ENCODE measurements at places on chromosomes 3 and 15.

- DNase-seq: no peak
Measured at GRCh38 chr3:184795522-184796190, 16.3 kb upstream of the VPS8 start.

DNA sequence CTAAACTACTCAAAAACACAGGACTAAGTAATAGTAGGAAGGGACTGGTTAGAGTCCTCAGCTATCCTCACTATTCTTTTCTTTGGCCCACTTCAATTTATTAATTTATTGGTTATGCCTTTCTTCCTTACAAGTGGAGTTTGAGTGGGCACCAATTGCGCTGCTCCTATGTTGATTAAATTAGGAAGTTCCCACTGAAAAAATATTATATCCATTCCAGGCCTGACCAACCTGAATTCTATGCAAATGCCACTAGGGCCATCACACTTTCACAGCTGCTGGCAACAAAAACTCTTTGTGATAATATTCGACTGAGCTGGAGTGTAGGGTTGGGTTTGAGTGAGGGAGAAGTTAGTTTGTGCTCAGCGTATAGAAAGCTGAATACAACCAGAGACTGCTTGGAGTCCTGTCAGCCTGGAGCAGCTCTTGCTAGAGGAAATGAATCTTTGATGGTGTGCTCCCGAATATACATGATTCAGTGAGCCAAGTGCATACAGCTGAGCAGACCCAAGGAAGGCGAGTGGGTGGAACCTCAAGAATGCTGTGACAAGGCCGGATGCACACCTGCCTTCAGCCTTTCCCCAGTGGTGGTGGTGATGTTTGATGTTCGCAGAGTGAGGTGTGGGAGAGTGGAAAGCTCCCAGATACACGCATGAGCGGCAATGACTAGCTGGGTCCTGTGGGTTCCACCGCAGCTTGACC lies 1.5 kb downstream of the ARHGEF3 start:
- peak; percentile 50 for DNase-seq

GRCh38 chr15:57550640-57551039 lies 41.1 kb upstream of the MYZAP start:
- DNase-seq: no peak

DNA sequence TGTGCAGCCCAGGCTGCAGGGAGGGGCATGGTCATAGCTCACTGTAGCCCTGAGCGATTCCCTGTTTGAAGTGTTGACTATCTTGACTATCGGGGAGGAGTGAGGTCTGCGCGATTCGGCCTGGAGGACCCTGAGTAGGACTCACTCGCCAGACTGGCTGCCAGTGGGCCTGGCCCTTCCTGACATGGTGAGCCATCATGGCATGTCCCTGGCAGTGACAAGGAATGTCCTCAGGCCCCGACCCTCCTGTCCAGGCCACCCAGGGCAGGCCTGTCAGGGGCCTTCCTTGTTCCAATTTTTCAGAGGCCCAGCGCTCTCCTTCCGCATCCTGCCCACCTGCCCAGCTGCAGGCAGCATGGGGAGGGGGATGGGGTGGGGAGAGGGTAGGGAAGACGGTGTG lies 5.2 kb upstream of the OCA2 start:
- no peak for DNase-seq

- no peak for DNase-seq
Measured at GRCh38 chr3:13844286-13844685, 35.6 kb downstream of the WNT7A start.

DNA sequence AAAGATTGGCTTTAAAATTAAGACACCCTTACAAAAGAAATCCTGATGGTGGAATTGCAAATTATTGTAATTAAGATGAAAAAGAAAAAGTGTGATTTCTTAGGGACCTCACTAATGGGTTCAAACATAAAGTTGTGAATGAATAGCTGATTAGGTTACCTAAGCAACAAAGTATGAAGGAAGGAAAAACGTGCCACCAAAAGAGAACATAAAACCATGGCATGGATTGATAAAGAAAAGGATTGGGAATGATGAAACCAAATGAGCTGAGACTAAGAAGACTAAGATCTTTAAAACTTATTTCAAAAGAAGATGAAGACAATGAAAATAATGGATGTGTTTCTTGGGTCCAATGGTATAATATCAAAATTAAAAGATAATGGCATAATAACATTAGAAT lies 32.2 kb upstream of the GUCA1C start:
- no peak for DNase-seq

- DNase-seq: no peak
Measured at GRCh38 chr15:67700023-67700422, 125.3 kb upstream of the SKOR1 start.

GRCh38 chr15:90376789-90377188 lies 11.3 kb upstream of the IQGAP1 start:
- peak; percentile 61 for DNase-seq

DNA sequence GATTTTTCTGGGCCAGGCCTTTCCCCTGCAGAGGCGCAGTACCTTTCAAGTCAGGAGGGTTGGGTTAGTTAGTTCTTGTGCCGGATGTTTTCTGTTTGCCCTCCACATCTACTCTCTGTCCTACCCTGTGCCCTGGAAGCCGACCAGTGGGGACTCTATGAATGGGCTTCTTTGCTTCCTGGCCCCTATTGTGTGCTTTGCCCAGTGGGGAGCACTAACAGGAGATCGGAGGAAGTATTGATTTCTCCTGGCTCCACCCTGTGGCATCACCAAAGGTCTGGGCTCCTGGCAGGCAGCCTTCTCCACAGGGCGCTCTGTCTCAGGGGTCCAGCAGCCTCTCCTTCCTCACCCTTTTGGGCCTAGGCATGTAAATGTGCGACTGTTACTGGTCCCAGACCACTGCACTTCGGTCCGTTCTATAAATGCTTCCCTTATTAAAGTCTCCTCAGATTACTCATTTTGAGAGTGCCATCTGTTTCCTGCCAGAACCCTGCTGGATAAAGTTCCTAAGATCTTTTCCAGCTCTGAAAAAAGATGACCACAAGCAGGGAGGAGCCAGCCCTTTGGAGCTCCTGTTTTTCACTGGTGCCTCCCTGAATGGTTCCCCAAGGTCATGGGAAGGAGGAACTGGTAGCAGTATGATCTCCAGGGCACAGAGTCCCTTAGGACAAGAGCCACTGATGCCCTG lies 44.5 kb downstream of the CTDSPL start:
- DNase-seq: no peak

DNA sequence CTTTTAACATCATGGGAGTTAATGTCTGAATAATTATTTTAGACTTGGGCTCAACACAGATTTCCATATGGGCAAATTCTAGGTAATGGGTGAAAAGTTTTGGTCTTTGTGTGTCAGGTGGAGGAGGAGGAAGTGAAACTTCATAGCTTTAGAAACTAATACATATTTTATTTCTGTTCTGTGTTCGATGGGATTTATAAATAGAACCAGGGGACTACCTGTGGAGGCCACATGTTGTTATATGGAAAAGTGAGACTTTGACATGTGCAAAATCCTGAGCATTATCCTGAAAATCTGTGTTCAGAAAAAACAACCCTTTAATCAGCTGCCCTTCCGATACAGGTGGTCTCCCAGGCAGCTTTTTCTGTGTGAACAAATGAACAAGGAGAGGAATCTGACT lies 209.5 kb downstream of the SOX2 start:
- DNase-seq: no peak

DNA sequence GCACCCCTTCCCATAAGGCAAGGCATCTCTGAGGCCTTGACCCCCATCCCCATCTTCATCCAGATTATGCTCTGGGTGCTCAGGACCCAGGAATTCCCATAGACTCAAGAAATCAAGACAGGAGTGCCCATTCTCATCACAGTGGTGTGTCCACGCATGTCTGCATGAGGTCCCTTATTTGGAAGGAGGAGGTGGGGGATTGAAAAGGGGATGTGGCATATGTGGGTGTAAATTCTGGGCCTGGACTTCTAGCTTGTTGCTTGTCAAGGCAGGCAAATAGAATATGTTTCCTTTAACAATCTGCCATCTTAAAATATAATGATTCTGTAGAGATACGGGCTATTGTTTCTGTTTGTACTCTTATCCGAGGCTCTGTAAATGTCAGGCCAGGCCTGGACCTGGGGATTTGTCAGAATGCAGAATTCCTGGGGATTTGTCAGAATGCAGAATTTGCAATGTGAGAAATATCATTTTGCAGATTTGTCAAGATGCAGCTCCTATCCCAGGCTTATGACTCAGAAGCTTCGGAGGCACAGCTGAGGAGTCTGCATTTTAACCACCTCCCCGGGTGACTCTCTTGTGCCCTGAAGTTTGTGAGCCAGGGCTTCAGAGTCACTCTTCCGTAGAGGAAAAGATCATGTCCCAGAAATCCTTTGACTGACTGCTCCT lies 157.8 kb downstream of the SV2B start:
- DNase-seq: no peak

All from effector memory CD8-positive, alpha-beta T cell (primary cell).